ENCODE measurements at places on chromosomes 6 and 20.

DNA sequence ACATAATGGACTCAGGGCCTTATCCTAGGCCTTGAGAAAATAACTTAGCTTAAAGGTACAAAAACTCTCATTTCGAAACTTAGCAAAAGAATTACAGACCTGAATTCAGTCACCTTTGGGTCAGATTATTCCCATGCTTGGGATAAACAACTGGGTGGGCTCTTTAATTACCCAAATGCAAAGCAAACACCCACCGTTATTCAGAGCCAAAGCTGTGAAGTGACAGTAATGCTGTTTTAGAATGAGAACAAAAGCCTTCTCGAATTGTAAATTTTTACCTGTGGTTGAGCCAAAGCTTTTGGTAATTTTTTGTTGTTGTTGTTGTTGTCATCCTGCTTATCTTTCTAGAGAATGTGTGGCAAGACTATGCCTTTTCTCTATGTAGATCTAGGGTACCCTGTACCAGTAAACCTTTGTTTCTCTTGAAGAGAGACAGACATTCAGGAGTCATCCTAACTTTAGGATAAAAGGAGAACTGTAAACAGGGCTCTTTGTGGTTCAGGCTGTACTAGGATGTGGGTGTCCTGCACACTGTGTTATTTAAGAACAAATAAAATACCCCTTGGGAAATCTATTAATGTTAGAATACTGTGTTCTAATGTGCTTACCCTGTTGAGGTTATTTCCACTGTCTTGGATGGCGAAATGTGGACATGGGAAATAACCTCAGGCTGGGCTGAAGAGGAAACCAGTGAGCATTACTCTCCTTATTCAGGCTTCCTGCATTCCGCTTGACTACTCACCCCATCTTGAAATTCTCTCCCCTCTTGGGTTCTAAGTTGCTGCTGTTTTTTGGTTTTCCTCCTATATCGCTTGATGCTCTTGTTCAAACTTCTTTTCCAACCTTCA is 480.7 kb downstream of the CD83 start:
- no peak for DNase-seq

DNA sequence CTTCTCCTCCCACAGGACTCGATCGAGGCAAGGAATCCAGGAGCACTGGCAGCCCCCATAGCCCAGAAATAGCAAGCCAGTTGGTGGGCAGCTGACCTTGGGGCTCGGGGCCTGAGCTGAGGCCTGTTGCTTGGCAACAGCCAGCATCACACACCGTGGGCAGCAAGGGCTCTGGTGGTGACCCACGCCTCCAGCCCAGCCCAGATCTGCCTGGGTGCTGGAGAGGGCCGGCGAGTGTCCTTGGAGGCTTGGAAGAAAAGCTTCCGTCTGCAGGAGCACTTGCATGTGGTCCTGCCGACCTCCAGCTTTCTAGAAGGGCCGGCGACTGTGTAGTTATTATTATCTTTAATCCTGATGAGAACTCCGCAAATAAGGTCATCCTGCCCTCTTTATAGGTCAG is 67.3 kb downstream of the STK35 start:
- DNase-seq, result no peak

- DNase-seq, result no peak
These were observed 48.8 kb upstream of the FBXO30 start for GRCh38 chr6:145863366-145863765.

GRCh38 chr6:164109770-164110140 is 695.2 kb downstream of the QKI start:
- DNase-seq, result no peak

GRCh38 chr6:138809677-138810076 is 13.8 kb downstream of the ECT2L start:
- no peak for DNase-seq

- no peak for DNase-seq
These were observed 12.1 kb downstream of the TBX18 start for GRCh38 chr6:84752118-84752850.

DNA sequence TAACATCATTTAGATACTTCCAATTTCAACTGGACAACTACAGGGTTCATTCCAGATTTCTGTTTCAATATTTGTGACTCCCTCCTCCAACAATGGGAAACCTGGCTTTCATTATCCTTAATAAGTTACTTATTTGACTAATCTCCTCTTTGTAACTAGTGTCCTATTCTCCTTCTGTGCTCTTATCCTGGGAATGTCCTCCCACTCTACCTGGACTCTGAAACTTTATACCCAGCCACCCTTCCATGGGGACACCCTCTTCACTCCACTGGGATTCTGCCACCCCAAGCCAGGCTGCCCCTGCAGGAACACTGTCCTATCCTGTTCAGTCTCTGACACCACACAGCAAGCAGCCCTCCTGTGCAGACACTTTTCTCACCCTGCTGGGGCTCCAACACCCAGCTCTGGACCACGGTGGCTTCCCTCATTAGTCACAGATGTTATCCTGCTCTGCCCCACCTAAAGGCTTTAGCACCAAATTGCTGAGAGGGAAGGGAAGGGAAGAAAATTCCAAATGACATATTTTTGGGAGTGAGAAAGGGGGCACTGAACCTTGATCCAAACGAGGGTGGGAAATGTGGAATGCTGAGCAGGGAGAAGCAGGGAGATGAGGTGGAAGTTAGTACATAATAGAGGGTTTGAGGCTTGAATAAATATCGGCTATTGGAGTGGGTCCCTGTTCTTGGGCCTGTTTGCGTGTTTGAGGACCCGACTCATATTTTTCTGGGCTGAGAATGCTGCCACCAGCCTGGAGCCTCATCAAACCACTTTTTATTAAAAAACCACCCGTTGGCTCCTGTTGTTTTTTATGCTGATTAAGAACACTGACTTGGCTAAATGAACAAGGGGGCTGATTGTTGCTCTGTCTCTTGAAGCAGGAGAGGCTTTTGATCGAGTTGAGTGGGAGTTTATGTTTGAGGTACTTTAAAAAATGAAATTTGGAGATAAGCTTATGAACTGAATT is 54.0 kb upstream of the AKIRIN2 start:
- DNase-seq, result no peak

DNA sequence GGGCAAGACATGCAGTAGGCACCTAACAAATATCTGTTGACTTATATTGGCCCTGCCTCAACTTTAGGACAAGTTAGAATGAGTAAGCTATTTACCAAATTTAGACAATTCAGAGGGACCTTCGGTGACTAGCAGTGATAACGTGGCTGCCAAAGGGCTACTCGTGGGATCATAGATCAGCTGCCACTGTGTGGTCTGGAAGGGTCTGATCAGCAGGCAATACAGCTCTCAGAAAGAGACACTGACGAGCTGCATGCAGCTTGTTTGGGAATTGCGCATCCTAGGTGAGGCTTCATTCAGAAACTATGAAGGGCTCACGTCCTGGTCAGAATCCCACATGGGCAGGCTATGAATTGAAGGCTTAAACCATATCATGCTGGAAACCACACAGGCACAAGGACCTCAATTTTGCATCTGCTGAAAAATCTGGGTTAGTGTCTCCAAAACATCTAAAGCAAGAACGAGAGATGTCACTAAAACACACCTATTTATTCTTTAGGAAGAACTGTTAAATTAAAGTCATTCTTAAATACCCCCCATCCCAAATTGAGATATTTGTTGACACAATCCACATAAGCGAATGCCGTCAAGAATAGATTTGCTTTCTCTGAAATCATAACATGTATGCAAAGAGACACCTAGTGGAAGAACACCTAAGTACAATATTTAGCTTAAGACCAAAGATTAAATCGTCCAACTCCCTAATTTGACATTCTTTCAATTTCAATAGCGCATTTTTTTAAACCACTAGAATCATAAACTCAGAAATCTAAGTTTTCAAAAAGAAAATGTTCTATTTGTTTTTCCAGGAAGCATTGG is 79.6 kb downstream of the IPCEF1 start:
- no peak for DNase-seq

- no peak for DNase-seq
These were observed 3.7 kb upstream of the KAT14 start for GRCh38 chr20:18133962-18134361.

DNA sequence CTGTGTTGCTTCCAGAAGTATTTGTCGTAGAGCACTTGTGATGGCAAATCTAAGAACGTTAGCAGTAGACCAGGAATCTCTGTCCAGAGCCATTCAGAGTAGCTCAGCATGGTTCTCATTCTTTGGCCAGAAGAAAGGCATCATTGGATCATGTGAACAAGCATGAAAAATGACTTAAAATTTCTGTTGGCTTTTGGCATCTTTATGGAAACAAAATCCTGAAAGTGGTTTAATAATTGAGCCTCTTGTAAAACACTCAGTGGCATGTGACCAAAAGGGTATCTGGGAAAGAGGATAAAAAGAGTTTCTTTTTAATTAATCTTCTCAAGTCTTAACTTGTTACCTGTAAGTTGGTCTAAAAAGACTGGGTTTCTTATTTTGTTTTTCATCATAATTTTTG is 55.2 kb downstream of the PTPN1 start:
- DNase-seq, result no peak

DNA sequence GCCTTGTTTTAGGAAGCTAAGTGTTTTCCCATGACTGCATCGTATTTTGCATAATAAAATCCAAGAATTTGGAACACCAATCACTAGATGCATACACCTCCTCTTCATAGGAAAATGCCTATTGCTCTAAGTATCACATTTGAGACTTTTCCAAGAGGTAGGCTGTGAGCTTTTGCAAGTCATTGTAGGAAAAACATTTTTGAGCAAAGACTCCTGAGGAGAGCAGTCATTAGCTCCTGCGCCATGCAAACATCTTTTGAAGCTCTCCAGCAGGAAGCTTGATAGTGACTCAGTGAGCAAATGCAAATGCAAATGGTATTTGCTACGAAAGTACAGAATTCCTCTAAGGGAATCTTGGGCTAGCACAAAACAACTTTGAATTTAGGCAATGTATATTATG is 750.4 kb downstream of the QKI start:
- DNase-seq, result no peak

DNA sequence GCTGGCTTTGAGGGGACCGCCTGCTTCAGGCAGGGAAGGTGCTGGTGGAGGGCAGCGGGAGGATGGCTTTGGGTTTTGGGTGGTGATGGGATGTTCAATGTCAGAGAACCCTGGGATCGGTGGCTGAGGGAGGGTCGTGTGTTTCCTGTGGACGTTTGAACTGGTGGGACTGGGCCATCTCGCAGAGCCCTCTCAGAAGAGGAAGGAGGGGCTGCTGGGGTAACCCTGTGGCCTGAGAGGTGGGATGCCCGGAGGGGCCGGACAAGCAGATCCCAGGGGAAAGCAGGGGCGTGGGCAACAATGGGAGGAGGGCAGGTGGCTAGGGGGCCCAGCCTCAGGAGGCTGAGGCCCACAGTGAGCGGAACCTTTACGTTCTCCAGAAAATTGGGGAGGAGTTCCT is 34.9 kb downstream of the PYGB start:
- no peak for DNase-seq

DNA sequence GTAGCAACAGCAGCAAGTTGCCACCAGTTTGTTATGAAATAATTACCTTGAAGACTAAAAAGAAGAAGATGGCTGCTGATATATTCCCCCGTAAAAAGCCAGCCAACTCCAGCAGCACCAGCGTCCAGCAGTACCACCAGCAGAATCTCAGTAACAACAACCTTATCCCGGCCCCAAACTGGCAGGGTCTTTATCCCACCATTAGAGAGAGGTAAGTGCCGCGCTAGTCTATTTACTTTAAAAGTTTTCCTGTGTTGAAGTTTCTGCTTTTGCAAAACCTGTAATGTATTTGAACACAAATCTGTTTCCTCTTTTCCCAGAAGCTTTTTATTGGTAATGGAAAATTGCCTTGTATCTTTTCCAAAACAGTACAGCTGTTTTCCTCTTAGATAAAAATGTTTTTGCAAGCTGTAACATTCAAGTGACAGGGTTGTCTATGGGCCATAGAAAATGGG is 725 bp downstream of the BTBD3 start:
- no peak for DNase-seq

DNA sequence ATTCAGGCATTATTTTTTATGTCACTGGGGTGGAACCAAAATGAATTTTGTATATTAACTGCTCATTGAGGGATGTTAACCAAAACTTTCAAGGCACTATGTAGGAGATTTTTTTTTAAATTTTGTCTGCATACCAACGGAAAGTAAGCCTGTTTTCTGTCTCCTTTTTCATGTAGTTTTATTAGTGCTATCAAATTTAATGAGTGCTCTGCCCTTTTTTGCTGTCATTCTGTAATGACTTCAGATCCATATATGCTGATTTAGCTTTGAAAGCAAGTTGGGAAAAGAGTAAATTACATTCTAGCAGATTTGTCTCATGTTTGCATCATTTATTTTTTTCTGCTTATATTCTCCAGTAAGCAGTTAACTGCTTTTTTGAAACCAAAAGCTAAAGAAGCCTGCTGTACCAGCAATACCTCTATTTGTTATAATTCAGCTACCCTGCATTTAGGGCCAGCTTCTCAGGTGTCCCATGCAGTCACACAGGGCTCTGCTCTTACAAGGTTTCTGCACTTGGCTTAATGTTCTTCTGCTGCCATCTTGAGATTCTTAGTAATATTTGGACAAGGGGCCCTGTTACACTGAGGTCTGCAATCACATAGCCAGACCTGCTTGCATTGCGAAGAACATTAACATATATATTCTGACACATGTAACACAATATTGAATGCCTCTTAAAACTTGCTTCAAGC is 429.0 kb downstream of the UTRN start:
- no peak for DNase-seq

DNA sequence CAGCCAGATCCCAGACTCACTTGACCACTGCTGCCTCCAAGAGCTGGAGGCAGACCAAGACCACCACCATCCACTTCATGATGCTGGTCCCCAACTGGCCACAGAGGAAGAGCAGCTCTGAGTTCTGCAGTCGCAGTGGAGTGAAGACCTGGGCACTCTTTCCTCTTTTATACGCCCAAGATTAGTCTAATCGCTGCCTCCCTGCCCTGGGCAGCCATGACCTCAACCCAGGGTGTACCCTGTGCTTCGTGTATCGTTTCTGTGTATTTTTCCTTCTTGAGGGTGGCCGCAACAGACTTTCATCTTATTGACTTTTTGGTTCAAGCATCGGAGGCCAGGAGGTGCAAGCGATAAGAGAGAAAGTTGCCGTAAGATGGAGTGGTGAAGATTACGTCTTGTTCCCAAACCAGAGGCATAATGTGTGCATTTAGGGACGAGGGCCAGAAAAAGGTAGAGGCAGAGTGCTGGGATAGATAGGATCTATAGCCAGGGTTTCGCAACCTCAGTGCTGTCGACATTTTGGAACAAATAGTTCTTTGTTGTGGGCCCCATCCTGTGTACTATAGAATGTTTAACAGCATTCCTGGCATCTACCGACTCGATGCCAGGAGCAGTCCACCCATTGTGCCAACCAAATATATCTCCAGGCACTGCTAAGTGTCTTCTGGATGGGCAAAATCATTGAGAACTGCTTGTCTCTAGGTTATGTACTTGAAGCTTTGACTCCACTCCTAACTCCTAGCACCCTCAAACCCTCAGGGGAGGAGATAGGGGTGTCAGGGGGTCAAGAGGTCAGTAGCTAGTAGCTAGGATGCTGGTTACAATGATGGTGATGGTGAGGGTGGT is at the start of gene PGC:
TSS of gene PGC (minus strand) at position 142 of the 846 bp plus-strand sequence. CDS start at position 79, 63 bp downstream.
- no peak for DNase-seq
